ENCODE measurements at places on chromosomes 7 and 10.

DNA sequence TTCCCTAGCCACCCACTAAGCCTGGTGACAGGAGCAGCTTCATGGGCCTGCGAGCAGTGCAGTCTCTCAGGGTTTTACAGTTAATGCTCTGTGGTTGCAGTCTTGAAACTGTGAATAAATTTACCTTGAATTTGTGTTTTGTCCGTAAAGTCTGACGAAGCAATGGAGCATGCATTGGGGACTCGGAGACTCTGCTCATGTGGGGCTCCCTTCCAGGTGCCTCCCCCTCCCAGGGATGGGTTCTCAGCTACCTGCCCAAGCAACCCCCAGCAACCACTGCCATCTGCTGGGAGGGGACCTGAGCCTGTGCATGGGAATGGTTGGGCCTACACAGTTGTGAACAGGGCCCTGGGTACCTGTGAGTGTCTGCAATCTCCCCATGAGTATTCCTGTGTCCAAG is 36.3 kb upstream of the IKZF1 start:
- no peak for DNase-seq

- DNase-seq: no peak
These were observed 181.1 kb upstream of the NAMPT start for GRCh38 chr7:106465704-106466468.

- peak; percentile 35 for DNase-seq
These were observed 822 bp downstream of the SAMD9L start for GRCh38 chr7:93147363-93147762.

GRCh38 chr7:103613655-103614642 is 167.9 kb upstream of the SLC26A5 start:
- no peak for DNase-seq
